ENCODE measurements at places on chromosomes 7 and 10.

- DNase-seq = no peak
These were observed 9.7 kb upstream of the ABCA13 start for GRCh38 chr7:48161407-48162125.

DNA sequence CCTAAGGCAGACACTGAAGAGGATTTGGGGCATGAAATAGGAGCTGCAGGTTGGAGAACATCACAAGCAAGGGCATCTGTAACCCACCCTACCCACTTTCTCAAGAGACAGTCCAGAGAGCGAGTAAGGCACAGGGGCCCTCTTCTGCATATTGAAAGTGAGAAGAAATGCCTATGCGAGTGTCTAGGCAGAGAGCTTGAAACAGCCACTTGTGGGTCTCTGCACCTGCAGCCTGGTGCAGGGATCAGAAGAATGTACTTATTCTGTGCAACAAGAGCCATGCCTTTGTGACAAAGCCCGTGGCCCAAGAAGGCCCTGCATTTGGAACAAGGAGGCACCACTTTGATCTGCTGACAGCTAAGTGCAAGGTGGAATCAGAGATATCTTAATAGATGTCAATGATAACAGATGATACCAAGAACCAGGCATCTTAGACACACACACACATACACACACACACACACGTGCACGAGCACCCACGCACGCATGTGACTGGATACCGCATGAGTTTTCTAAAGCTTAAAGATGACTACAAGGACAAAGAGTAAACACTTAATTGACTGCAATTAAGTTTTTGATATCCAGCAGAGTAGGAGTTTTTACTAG lies 89.3 kb downstream of the NPSR1 start:
- no peak for DNase-seq

- DNase-seq = no peak
These were observed 566 bp downstream of the MAD1L1 start for GRCh38 chr7:2231992-2232765.

GRCh38 chr10:129105266-129105665 lies 361.8 kb upstream of the MGMT start:
- no peak for DNase-seq

- DNase-seq = no peak
These were observed 256.4 kb downstream of the KIAA1217 start for GRCh38 chr10:24465124-24465874.

DNA sequence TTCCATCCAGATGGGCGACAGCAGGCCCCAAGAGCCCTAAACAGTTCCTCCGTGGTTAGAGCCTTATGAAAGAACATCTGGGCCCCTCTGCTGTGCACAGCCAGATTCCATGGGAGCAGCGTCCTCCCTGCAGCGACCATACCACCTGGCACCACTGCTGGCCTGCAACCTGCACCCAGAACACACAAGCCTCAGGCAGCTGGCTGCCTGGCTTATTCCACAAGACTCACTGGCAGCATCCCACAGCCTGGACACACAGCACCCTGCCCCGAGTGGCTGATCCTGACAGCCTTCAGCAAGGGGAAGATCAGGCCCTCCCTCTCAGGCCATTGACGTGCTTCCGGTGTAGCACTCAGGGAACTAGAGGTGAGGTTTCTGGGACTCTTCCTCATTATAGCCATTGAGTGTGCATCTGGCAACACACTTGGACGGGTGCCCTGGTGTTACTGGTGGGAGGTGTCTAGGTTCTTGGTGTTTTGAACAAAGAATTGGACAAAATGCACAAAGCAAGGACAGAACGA lies 33.7 kb upstream of the ERCC6 start:
- DNase-seq = no peak

GRCh38 chr7:149644754-149645153 lies 128.6 kb downstream of the ZNF467 start:
- no peak for DNase-seq

GRCh38 chr7:8201846-8202441 lies 60.0 kb downstream of the ICA1 start:
- DNase-seq = no peak

DNA sequence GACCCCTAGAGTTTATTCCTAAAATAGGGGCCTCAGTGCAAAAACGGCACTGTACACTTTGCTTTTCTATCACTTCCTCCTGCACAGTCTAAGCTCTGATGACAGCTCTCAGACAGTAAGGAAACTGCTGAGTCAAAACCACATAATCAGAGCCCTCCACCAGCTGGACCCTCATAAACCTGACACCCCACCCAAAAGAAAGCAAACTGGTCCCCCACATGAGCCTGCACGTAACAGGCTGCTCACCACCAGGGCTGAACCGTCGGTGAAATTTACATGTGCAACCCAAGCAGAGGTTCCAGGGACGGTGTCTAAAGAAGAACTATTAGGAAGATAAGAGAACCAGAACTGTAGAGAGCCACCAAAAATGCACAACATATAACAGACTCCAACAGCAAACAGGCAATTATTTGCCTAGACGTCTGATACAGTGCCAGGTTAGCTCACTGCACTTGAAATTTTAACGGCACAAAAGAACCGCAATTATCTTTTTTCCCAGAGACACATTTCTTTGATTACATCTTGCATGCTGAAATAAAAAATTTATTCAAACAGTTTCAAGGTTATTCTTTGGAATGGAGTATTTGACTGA lies 19.6 kb downstream of the SGMS1 start:
- DNase-seq = no peak

GRCh38 chr10:118203461-118203860 lies 138.7 kb downstream of the FAM204A start:
- DNase-seq = no peak

DNA sequence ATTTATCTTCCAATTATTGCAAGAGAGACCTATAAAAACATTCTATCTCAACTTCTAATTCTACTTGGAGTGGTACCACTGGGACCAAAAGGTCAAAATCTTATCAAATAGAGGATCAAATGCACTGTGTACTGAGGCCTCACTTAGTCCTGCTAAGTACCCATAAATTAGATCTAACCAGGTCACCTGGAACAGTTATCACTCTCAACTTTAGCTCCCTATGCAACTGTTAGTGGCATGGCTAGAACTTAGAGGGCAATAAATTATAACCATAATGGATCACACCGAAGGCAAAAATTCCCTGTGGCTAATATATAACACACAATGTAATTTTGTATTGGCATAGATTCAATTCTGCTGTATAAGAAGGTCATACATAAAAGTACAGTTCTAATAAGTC lies 428.9 kb downstream of the PCDH15 start:
- DNase-seq = no peak

DNA sequence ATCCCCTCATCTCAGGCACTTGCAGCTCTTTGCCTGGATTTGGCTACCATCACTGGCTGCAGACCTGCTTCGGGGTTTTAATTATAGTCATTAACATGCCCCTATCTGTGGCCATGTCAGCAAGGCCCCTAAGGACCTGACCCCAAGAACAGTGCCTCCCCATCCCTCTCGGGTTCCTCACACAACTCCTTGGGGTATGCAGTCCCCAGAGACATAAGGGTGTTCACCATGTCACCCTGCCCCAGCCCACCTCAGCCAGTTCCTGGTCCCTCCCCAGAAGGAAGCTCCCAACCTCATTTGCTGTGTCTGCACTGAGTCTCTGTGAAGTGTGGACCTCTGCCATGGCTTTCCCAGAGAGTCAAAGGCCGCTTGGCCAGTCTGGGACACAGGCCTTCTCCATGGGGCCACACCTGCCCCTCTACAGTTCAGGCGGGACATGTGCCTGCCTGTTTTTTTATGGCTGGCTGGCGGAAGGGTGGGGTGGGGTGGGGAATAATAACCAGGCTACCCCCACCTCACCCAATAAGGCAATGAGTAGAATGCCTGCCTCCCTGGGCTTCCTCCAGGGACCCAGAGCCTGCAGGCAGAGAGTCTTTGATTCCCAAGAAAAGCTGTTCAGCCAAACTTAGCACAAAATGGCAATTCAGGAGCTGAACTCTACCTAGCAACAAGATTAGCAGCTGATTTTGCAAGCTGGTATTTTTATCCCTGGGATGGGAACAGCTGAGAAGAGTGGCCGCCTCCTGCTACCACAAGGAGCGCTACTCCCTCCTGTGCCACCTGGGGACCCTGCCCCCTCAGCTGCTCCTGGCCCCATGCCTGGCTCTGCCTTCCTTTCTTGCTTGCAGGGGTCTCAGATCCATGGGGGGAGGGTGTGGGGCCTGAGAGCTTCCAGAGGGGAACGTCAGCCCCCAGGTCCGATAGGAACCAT lies 23.7 kb upstream of the CAMK2B start:
- DNase-seq = no peak

- no peak for DNase-seq
These were observed 29.2 kb downstream of the TRRAP start for GRCh38 chr7:98907570-98907969.

- DNase-seq = no peak
These were observed 111.6 kb downstream of the ARHGAP22 start for GRCh38 chr10:48493083-48493871.

- DNase-seq = peak; percentile 61
These were observed 74.4 kb upstream of the PAX2 start for GRCh38 chr10:100670828-100671479.

DNA sequence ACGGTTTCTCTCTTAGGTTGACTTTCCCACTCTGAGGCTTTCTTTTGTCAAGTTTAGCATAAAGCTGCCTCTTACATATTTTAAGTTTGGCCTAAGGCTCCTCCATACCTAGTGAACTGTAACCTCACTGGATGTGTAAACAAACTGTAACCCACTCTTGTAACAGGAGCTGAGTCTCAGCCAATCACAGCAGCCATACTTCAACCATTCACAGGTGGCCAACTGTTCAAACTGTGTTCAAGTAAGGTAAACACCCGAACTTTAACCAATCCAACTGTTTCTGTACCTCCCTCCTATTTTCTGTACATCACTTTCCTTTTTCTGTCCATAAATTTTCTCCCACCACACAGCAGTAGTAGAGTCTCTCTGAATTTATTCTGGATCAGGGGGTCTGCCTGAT lies 7.7 kb upstream of the NRBF2 start:
- DNase-seq = no peak

DNA sequence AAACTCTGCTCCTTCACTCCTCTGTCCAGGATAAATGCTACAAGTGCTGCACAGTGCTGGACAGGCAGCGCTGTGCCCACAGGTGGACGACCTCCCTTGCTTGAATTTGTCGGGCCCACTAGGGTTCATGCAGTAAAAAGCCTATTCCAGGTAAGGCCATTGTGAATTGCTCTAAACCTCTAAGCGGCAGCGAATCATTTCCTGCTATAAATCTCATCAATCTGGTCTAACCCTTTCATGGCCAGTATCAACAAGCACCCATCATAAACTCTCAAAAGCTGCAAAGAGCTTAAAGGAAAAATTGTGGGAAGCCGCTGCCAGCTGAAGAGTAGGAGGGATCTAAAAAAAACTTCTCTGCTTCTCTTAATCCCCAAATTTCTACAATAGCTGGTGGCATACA lies 134.2 kb downstream of the SLC25A13 start:
- no peak for DNase-seq

GRCh38 chr10:117004227-117005025 lies 561 bp downstream of the SHTN1 start:
- DNase-seq = no peak

DNA sequence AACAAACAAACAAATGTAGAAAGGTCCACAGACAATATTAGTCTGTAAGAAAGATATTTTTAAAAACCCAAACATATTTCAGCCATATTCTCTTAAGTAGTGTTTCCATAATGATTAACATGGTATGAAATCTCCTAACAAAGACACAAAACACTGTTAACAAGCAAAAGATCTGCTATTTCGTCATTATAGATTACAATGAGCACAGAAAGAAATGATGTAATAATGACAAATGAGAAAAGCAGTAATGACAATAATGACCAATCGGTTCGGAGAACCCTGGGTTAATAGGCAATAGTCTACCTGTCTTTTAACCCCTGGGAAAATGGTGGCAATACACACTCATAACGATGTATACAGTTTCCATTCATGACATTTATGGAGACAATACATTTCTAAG lies 39.5 kb upstream of the NCAPG2 start:
- DNase-seq = no peak

GRCh38 chr7:28832669-28833068 lies 125.5 kb downstream of the TRIL start:
- no peak for DNase-seq

- DNase-seq = no peak
These were observed 59.3 kb downstream of the MKI67 start for GRCh38 chr10:128066870-128067382.

- no peak for DNase-seq
These were observed 180.8 kb downstream of the EMX2 start for GRCh38 chr10:117723343-117723742.

DNA sequence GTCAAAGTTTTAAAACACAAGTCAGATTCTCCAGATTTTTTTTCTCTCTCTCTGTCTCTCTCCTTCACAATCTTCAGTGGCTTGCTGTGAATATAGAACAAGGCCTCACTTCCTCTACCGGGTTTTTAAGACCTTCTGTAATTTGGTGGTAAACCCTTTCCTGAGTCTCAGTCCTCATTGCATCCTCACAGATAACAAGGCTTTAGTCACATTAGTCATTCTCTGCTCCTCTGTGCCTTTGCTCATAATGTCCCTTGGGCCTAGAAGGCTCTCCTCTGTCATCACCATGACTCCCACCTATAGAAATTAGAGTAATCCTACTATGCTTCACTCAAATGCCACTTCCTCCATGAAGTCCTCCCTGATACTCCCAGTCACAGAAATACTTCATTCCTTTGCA lies 172.7 kb upstream of the HPS1 start:
- DNase-seq = no peak

GRCh38 chr10:24341371-24341770 lies 132.4 kb downstream of the KIAA1217 start:
- DNase-seq = no peak

- DNase-seq = no peak
These were observed 114.3 kb downstream of the FAM53B start for GRCh38 chr10:124629842-124630241.

DNA sequence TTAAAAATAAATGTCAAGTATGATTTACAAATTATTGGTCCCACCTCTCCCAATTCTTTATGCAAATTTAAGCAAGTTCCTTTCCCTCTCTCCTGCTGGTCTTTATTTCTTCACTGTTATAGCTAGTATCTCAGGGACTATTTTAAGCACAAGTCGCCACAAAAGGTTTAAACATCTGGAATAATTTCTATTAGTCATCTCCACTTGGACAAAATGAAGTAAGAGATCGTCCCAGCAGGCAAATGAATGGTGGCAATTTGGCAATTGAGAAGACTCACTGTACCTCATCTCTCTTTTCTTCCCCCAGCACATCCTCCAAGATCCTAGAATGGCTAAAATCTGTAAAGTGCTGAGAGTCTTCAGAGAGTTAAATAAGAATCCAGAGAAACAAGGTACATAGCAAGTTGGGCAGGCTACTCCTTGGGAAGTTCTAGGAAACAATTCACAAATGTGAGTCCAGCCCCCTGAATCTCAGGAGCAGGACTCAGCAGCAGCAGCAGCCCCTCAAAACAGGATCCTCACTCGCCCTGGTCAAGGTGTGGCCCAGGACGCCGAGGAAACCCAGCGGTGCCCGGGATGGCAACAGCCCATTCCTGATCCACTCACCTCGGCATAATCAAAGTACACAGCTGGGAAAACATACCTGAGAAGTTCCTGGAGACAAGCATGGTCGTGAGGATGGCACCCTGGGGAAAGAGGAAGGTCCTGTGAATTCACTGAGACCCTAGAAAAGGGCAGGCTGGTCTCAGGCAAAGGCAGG lies 30.3 kb upstream of the NDST2 start:
- no peak for DNase-seq

All from stimulated activated CD4-positive, alpha-beta T cell treated with anti-CD3 and anti-CD28 coated beads, Interleukin-15, amount 100 ng/mL, for 1 hour (primary cell).